ENCODE measurements at places on chromosomes 12 and 14.

DNA sequence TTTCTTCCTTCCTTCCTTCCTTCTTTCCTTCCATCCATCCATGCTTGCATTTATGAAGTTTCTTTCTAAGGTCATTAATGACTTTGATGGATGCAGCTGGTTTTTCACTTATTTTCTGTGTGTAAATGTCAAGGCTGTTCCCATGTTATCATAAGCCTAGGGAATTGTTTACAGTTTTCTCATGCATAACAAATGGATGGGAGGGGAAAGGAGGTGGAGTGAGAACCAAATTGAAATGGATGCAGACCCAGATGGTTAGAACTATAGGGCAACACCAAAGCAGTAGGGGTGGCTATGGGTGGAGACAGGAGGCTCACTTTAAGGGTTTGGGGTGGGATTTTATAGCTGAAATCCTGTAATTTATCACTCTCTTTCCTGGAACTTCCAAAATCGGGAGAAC, 146.2 kb downstream of the TPH2 start:
- no peak for DNase-seq

DNA sequence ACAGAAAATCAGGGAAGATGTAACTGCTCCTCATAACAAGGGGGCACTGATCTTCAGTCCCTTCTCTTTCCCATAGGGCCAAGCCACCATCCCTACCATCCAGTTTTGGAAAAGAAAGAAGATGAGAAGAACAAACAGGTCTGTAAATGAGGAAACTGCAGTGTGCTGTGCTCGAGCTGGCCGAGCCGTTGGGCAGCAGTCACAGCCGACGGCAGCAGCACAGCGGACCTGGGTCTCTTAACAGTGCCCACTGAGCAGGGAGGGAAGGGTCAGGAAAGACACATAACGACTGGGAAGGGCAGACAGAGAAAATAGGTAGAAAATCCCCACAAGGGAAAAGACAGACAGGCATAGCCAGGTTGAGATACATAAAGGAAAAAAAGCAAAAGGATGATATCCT, 38.2 kb downstream of the BDKRB1 start:
- no peak for DNase-seq

DNA sequence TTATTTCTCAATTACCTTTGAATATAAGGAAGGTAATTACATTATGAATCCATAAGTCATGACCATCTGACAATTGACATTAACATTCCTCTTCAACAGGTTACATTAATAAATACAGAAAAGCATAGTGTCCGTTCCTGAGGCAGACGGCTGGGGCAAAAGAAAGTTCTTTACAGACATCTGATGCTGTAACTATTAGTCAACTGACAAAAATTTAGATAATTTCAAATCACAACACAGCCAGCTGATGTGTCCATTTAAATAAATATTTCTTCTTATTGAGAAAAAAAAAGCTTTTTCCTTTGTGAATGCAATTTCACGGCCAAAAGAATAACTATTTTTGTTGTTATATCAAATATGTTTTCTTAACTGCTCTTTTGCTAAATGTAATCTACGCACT, 9.2 kb upstream of the PYROXD1 start:
- no peak for DNase-seq

DNA sequence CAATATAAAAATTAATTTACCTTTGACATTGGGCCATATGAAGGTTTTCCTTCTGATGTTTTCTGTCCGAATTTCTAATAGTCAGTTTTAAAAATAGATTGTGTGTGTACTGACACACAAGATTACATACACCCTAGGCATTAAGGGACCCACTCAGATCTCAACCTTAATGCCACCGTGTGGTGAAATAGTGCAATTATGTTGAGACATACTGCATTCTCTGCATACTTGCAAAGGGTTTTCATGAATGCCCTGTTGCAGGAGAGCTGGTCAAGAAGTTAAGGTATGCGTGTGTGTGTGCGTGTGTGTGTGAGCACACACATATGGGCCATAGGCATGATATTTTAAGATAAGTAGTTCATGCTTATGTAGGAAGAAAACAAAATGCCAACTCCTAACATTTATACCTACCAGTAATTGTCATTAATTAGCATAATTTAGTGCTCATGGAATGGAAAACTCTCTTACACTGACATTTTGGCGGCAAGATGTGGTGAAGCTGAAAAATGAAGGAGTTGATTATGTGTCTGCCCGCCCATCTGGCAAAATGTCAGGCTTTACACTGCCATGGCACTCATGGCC, 58.8 kb downstream of the PIK3C2G start:
- no peak for DNase-seq

- DNase-seq: no peak
Measured at GRCh38 chr12:72296389-72296788, 24.2 kb downstream of the TRHDE start.

DNA sequence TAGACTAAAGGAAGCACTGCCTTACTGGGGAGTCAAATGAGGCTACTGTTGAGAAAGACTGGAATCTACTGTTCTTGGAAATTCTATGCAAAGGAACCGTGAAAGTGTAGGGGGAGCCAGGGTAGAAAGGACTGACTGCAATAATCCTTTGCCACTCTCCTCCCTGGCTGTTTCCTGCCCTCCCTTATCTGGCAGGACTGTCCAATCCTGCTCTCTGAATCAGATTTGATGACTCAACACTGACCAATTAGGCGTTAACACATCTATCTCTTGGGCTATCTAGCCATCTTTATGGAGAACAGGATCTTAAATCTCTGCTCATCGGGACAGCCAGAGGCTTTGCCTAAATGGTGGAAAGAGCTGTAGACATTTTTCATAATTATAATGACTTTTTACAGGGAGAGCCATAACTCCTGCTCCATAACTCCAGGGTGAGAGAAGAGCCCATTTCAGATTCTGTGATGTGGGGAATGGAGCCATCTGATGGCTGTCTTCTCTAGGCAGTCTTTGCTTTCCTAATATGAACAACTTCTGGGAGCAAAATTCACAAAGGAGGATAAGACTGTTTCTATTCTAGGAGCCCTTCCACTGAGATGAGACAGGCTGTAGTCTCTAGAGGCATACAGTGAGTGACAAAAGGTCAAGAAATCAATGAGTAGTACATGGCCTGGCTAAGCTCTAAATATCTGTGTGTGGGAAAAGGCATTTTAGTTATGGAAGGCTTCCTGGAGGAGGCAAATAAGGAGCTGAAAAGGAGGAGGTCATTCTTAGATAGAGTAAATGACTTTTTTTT, 68.9 kb upstream of the CISTR start:
- DNase-seq: no peak

DNA sequence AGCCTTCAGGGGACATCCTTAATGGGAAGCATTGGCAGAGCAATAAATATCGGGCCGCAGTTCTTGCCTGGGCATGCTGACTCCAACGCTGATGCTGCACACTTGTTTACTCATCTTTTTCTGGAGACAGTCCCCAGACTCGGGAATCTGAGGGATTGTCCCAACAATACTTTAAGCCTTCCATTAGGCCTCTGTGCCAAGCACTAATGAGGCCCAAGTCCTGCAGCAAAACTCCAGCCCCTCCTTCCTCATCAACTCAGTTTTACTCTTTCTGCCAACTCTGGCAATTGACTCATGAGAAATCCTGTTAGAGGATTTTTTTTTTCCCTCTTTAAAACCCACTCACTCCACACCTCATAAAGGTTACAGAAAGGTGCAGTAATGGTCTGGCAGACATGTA, 233.4 kb upstream of the PELI2 start:
- DNase-seq: no peak

- DNase-seq: no peak
Measured at GRCh38 chr12:46743456-46743855, 82.3 kb downstream of the SLC38A4 start.

GRCh38 chr12:119721306-119721705, 53.4 kb downstream of the PRKAB1 start:
- DNase-seq: no peak

GRCh38 chr14:99909513-99910064, 116.4 kb downstream of the EML1 start:
- no peak for DNase-seq

DNA sequence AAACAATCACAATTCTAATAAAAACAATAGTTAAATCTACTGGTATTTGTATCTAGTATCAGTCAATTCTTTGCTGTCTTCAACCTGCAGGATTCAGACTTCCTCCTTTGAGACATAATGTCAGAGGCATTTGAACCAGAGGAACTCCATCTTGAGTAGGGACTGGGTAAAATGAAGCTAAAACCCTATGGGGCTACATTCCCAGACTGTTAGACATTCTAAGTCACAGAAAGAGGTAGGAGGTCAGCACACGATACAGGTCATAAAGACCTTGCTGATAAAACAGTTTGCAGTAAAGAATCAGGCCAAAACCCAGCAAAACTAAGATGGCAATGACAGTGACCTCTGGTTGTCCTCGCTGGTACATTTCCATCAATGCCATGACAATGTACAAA, 48.2 kb upstream of the MAP3K9 start:
- DNase-seq: no peak

DNA sequence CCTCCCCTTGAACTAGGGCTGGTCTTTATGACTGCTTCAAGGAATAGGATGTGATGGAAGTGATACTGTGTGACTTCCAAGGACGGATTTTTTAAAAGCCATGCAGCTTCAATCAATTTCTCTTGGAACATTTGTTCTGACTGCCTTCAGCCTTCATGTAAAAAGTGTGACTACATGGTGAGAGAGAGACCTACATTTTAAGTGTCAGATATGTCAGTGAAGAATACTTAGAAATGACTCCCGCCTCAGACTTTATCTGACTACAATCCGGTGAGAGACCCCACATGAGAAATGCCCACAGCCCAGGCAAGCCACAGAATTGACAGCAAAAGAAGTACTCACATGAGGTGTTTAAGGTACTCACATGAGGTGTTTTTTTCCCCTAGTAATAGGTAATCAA, 295.3 kb downstream of the KCNC2 start:
- DNase-seq: no peak

GRCh38 chr14:25132732-25133422, 82.9 kb upstream of the STXBP6 start:
- DNase-seq: peak; percentile 62

DNA sequence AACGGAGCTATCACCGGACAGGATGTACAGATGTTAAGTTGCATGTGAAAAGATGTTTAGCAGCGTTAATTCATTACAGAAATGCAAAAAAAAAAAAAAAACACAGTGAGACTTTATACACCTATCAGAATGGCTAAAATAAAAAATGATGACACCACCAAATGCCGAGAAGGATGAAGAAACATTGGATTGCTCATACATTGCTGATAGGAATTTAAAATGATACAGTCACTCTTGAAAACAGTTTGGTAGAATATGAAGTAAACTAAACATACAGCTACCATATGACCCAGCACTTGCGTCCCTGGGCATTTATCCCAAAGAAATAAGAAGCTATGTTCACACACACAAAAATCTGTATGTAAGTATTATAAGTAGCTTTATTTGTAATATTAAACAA, 574.1 kb downstream of the SLC16A7 start:
- no peak for DNase-seq

GRCh38 chr14:90924621-90925340, 108.6 kb upstream of the TTC7B start:
- no peak for DNase-seq

DNA sequence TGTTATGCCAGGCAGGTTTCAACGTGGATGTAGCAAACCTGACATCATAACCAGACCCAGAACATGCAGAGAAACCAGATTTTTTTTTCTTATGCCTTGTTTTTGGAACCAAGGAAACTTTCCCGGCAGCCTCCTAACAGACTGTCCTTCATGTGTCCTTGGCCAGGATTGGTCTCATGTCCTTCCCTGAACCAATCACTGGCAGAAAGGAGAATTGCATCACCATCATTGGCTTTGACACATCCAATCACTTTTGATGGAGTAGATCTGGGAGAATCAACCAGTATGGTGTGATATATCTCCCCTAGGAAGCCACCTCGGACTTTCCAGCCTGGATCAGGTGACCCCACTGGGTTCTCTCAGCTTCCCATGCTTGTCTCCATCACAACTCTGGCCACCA, 25.6 kb upstream of the WSCD2 start:
- no peak for DNase-seq

GRCh38 chr12:72522411-72522810, 250.2 kb downstream of the TRHDE start:
- no peak for DNase-seq

- DNase-seq: no peak
Measured at GRCh38 chr14:55624913-55625312, 44.9 kb downstream of the KTN1 start.

DNA sequence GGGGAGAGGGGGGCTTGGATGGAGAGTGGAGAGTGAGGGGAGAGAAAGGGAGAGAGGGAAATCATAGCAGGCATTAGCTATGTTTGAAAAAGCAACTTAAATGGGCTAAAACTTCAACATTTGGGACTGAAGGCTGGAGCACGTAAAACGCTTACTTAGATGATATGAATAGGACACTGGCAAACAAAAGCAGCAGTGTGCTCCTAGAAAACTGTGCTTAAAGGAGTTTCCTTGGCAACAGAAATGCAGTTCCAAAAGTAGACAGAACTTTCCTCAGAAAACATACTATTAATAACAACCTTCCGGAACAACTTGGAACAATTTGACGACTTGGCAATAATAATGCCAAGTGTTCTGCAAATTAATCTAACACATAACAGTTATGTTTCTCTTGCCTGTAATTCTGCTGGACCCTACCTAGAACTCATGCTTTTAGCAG, 235.5 kb upstream of the NPAS3 start:
- no peak for DNase-seq

DNA sequence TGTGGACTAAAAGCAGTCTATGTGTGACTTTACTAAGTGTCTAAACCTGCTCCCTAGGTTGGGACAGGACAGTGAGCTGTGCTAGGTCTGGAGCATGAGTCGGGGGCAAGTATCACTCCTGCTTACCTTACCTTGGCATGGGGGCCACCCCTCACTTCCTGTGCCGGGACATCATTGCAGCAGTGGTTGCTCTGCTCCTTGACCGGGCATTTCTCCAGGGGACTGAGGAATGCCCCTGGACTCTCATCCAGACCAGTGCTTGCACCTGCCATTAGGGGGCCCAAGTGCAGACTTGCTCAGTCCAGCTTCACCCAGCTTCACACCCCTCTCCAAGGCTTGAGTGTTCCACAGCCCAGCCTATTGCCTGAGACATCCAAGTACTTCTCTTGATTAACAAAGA, 84.7 kb upstream of the NELL2 start:
- no peak for DNase-seq

- no peak for DNase-seq
Measured at GRCh38 chr14:94598816-94599655, 13.2 kb upstream of the SERPINA3 start.

DNA sequence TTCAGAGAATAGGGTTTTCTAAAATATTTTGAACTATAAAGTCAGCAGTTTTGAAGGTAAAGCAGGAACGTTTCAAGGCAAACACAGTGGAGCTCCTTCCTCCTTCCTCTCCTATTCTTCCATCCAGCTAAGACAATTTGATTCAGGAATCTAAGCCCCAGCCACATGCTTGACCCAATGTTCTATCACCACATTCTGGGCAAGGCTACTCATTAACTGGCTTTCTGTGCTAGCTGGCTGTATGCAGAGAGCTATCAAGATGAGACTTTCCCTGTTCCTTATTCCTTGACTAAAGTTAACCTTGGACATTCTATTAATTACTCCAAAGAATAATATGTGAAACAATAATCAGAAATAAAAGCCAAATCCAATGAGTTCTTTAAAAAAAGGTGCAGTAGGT, 266.9 kb downstream of the NOVA1 start:
- DNase-seq: no peak

GRCh38 chr12:55684761-55685370, 22.8 kb downstream of the ITGA7 start:
- no peak for DNase-seq
